ENCODE measurements at places on chromosomes 2 and 18. TPM values are rescaled to one million over a fixed set of nuclear protein-coding genes. Genes with fewer than 3 reads are reported as not detected.

GMCL1 gene
- total RNA-seq, result 29.2 TPM

DNA sequence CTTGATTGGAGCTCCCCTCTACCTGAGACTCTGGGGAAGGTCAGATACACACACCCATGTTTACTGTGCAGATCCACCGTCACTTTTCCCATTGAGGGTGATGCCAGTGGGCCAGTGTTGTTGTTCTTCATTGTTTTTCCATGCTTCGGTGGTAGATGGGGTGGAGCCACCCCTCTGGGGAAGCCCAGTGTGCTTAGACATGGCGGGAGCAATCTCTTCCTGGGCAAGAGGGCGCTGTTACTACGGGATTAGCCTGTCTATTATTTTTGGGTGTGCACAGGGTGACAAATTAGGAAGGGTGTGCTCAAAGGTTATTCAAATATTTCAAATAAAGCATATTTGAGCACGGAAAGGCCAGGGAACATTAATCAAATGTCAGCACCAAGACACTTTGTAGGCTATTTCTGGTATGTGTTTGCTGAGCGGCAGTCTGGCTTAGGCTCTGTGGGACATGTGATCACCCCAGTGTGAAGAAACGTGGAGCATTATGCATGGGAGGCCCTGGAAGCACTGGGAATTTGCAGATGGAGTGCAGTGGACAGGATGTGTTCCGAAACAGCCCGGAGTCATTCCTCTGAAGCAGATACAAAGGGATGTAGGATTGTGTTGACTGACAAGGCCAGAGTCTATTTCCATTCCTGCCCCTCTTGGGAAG lies 34.8 kb upstream of the SMIM21 start:
- peaks cover 13% of the 10 kb centered on the region for H3K27me3 ChIP-seq
- no peak for DNase-seq
- no peaks in the 10 kb centered on the region for H3K36me3 ChIP-seq
- H3K27ac ChIP-seq, result no peak overlapping the region
- H3K4me1 ChIP-seq, result no peaks in the 10 kb centered on the region

RAB6C gene
- total RNA-seq, result not detected

STEAP3 gene
- total RNA-seq, result 0.78 TPM

SKOR2 gene
- total RNA-seq, result not detected

DYNC1I2 gene
- 69.5 TPM for total RNA-seq
